ENCODE measurements at places on chromosomes 3 and 15.
A peak's percentile ranks its signal among the peaks of the same experiment; 100 is the strongest.

DNA sequence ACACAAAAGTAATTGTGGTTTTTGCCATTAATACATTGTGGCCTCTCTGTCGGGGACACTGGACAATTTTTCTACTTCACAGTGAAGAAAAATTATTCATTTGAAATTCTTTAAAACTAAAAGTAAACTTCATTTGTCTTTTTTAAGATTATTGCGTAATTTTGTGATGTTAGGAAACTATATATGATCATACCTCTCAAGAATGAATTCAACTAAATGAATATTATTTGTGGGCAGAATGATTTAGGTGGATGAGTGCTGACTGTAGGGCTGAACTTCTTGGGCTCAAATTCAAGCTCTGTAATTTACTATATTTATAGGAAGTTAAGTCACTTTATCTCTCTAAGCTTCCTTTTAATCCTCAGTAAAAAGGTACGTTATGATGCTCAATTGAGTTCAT, 441.2 kb downstream of the ROBO1 start:
- no peak for DNase-seq

DNA sequence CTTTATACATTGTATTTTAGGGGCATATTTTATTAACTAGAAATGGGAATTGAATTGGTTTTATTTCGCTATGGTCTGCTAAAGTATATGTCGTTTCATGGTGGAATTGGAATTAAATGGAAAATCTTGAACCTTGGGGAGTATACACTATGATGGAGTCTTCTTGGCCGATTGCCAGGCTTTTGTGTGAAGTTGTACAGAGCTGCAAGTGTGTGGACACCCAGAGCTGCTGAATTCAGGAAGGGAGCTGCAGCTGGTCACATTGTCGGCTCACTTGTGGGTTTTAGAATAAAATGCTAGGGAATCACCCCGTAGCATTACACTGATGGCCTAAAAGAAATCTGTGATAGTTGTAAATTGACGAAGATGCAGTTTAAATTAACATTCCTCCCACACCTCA, 35.1 kb downstream of the USP3 start:
- DNase-seq, result peak; percentile 23

GRCh38 chr3:196927571-196928453, 14.5 kb downstream of the NCBP2 start:
- DNase-seq, result no peak

GRCh38 chr3:12229896-12230295, 59.0 kb upstream of the PPARG start:
- no peak for DNase-seq

DNA sequence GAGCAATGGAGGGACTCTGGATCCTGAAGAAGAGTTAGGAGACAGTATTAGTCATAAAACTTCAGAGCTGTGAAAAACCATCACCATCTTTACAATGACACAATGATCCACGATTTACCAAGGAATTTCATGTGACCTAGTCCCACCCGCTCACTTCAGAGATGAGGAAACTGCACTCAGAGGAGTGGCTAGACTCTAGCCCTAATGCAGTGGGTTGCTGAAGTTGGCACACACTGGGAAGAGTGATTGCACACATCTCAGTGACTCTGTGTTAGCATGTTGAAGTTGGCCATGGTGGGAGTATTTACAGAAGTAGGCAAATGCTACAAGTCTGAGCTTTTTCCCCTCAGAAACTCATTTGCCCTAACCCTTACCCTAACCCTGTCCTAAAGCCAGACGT, 35.2 kb upstream of the SPATA12 start:
- no peak for DNase-seq

GRCh38 chr3:17052363-17052762, 167.6 kb downstream of the PLCL2 start:
- no peak for DNase-seq

DNA sequence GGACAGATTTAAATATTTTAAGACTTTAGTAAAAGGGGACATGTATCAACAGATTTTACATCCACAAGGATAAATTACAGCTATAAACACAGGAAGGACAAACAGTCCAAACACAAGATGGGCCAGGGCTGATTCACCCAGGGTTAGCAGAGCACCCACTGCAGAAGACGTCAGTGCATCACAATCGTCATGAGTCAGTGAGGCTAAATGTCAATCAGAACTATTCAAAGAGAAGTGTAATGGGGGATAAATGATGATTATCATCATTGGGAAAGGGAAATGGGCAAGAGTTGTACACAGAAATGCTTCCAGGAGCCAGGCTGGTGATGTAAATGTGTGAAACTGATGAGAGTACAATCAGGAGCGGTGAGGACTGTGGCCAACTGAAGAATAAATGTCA, 226.8 kb downstream of the PLCL2 start:
- no peak for DNase-seq

GRCh38 chr3:55929154-55929869, 442.2 kb upstream of the WNT5A start:
- no peak for DNase-seq

DNA sequence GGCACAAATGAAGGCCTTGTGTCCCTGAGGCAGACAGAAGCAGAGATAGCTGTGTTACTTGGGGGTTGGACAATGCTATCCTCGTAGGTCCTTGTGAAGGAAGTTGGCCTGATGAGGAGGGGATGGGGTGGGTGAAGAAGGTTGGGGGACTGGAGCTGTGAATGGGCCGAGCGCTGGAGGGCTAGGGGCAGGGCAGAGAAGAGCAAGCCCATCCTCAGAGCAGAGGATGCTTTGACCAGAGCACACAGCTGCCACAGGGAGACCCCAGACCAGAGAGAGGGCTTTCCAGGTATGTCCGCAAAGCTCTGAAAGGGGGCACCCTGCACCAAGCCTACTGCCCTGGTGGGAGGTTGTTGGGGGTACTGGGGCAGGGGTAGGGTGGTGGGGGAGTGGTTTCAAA, 5.7 kb upstream of the TBC1D2B start:
- DNase-seq, result no peak

DNA sequence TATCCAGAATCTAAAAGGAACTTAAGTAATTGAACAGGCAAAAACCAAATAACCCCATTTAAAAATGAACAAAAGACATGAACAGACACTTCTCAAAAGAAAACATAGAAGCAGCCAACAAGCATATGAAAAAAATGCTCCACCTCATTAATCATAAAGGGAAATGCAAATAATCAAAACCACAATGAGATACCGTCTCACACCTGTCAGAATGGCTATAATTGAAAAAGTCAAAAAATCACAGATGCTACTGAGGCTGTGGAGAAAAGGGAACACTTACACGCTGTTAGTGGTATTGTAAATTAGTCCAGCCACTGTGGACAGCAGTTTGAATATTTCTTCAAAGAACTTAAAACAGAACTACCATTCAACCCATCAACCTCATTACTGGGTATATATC, 220.7 kb downstream of the MEX3B start:
- DNase-seq, result no peak

GRCh38 chr3:20537234-20537633, 351.2 kb upstream of the SGO1 start:
- no peak for DNase-seq

DNA sequence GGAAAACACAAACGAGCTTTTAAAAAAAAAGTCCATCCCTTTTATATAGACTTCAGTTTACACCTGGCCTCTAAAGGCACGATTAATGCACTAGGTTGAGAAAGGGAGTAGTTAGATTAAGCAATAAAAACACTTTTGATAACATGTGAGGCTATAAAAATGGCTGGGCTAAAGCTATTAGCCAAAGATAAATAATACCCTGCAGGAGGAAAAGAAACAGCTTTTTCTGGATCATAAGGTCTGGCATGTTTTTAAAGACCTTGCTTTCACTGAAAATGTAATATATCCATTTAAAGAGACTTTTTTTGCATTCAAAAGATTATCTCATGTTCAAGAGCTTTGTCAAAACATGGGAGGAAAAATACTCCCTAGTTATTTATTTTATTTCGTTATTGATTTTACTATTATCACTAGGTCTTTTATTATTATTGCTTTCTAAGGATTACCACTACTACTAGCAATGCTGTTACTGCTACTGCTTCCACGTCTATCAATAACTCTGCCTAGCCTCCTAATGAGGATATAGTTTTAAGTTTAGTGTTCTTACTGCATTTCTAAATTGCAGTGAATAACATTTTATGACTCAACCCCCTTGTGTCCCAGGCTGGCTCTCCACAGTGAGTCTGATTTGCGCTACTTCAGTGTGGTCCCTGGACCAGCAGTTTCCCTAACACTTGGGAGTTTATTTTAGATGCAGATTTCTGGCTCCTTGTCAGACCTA, 93.4 kb downstream of the THRB start:
- no peak for DNase-seq

DNA sequence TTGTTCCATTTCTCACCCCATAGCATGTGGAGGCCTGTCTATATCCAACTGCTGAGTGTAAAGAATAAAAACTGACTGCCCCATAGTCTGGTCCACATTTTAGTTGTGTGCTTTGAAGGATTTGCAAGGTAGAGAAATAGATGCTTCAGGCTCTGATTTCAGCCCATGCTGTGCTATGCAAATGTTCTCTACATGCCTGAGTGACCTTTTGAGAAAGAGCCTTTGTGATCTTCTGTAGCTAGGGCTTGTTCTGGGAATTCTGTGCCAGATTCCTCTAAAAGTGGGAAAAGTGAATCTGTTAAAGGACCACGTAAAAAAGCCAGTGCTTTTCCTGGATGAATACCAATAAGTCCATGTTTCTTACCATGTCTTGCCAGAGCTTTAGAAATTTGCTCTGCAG, 5.2 kb downstream of the KCTD6 start:
- no peak for DNase-seq

- DNase-seq, result no peak
Measured at GRCh38 chr3:56484122-56484521, 15.9 kb upstream of the ERC2 start.

- no peak for DNase-seq
Measured at GRCh38 chr3:131907796-131908195, 127.0 kb downstream of the CPNE4 start.

GRCh38 chr3:18079062-18079461, 336.6 kb upstream of the TBC1D5 start:
- DNase-seq, result no peak
